A673 (cell line): ENCODE measurements at places on chromosomes 16 and 17.

DNA sequence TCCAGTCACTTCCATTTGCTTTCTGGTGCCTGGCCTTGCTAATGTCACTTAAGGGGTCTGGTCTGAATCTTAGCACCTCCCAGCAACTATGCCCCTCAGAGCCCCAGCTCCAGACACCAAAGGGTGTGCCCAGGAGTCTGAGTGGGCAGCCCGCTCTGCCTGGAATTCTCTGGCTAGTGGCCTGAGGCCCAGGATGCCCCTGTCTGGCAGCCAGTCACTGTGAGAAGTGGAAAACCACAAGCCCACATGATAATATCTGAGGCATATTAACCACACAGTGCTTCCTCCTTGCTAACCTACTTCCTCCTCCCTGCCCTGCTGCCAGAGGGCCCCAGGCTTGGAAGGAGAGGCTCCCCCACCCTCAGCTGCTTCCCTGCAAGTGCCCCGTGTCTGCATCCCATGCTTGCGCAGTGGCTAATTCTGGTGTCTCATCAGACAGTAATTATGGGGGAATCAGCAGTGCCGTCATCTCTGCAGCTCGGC, 14.0 kb downstream of the SRCIN1 start:
- no peak for DNase-seq

- no peak for DNase-seq
These were observed 62.3 kb upstream of the CDH5 start for GRCh38 chr16:66304151-66304550.

GRCh38 chr17:35244341-35245195, 1.7 kb downstream of the SLFN5 start:
- peak; percentile 84 for DNase-seq

DNA sequence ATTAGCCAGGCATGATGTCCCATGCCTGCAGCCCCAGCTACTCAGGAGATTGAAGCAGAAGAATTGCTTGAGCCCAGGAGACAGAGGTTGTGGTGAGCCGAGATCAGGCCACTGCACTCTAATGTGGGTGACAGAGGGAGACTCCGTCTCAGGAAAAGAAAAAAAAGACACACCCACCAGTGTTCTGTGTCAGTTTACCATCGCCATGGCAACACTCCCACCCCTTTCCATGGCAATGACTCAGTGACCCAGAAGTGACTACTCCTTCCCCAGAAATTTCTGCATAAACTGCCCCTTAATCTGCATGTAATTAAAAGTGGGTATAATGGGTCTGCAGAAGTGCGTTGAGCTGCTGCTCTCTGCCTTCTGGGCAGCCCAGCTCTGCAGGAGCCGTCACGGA, 4.0 kb upstream of the ZC3H18 start:
- peak; percentile 26 for DNase-seq

DNA sequence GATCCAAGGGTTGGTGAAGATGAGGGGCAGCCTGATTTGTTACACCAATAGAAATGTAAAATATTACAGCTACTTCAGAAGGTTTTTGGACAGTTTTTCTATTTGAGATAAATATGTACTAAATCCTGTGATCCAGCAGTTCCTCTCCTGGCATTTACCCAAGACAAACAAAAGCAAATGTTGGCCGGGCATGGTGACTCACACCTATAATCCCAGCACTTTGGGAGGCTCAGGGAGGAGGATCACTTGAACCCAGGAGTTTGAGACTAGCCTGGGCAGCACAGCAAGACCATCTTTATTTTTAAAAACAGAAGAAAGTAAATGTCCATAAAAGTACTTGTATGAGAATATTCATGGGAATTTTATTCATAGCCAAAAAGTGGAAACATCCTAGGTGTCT, 64.8 kb upstream of the MRC2 start:
- peak; percentile 35 for DNase-seq

- DNase-seq = no peak
These were observed 73.4 kb upstream of the TNRC6C start for GRCh38 chr17:77884967-77885641.

DNA sequence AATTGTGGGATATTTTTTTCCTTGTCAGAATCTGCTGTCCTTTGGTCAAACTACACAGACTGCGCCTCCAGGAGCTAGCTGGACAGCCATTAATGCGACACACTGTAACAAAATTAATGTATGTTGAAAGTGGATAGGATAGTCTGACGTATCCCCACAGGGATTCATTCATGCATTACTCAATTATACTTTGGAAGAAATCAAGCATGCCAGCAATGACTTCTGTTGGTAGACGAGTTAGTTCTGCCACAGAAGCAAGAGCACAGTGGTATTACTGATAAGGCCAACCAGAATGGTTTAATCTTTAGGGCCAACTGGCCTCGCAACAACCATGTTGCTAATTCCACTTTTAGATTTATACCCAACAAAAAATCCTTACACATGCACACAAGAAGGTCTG, 106.4 kb upstream of the TOB1 start:
- DNase-seq = peak; percentile 48

GRCh38 chr17:50381920-50382319, 8.9 kb downstream of the EME1 start:
- no peak for DNase-seq

DNA sequence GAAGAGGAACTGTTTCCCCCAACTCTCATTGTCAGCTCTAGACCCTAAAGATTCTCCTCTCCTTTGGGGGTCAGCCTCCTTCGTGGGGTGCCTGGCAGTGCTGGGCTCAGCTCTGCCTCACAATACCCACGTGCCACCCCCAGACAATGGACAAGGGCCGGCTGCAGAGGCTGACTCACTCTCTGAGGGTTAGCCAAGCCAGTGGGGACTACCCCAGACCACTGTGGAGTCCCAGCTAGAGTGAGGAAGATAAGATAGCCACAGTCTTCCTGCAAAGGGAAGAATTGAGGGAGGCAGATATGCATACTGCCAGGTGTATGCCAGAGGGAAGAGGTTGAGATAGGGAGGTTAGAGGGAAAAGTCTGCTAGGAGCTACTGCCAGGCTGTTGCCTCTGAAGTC, 13.5 kb upstream of the MTMR4 start:
- no peak for DNase-seq

DNA sequence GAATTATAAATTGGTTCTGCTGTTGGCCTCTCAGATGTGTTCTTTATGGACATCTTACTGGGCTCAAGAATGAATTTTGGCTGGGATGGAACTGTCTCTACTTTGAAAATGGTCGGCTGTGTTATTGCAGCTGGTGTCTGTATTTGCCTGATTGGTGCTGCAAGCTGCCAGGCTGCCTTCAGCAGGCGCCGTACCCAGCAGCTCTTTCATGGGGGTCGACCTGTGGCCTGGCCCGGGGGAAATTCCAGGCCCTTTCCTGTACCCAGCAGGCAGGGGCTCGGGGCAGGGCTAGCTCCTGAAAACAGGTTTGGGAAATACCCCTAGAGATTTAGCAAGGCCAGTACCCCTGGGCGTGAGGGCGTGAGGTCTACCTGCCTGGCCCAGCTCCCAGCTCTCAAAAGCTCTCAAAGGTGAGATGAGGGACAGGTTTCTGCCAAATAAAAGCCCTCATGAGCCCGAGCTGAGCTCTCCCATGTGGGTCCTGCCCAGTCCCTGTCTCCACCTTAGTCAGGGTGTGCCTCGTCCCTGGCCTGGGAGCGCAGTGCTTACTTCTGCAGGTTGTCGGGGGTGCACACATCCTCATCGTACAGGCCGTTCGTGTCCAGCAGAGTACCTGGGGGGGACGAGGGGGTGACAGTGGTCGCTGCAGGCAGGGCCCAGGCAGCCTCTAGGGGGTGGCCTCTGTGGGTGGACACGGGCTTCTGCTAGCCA, 52.3 kb downstream of the PRMT7 start:
- DNase-seq = no peak

- DNase-seq = no peak
These were observed 84.9 kb downstream of the NPIPB11 start for GRCh38 chr16:29321585-29321984.

DNA sequence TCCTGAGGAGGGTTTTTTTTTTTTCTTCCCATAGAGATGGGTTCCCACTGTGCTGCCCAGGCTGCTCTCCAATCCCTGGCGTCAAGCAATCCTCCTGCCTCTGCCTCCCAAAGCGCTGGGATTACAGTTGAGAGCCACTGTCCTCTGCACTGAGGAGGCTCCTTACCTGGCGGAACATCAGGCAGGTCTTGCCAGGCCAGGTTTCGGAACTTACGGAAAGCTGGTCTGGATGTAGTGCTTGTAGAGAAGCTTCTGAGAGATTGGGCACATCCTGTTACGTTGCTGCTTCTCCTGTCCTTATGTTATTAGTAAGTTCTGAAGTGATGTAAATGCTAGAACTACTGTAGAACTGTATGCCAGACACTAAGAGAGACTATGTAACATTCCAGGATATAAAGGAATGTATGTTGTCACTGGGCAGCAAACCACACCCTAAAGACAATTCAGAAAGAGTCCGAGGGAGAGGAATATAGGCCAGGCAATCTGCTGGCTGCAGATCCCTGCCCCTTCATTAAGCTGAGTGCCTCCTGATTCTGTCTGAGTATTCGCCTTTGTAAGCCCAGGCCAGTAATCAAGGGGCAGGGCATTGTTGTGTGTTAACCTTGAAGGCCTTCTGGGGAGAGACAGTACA, 21.1 kb downstream of the ETV4 start:
- no peak for DNase-seq

DNA sequence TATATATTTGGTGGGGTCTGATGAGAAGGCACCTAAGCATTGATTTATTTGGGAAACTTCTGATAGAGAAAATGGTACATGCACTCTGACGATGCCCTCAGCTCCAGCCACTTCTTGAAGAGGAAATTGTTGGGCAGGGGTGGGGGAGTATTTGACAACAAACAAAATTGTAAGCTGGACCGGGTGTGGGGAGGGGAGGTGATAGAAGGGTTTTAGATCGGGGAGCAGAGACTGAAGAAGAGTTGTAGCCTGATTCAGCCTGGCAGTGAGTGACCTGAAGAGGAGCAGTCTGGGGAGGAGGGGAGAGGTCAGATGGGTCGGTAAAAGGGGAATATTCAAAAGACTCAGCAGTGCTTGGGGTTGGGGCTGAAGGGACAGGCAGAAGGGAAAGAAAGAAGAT, 2284.7 kb downstream of the TP53TG3F start:
- DNase-seq = no peak
